NCI-H510A (cell line): ENCODE measurements at places on chromosomes 5 and 9.

DNA sequence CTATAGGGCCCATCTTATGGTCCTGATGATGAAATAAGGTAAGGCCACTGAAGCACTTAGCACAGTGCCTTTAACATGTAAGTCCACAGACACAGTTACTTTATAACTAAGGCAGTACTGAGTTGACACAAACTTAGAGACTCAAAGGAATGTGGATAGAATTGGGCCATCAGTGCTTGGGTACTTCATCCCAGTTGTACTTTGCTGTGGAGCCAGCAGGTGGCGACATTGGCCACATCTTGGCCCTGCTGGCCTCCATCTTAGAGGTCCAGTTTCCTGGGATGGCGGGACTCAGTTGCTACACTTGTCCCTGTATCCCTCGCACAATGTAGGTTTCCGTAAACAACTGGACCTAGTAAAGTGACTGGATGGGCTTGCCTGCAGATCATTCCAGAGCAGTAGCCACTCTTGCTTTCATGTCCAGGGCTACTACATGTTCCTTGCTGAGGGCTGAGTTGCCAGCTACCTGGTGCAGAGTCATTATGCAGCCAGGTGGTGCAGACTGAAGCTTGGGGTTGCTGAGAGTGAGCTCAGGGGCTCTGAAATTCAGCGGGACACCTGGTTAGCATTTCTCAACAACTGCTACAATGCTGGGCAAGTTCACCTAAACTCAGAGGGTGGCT lies 10.6 kb downstream of the MTAP start:
- DNase-seq = no peak

- no peak for DNase-seq
These were observed 42.3 kb upstream of the MUSK start for GRCh38 chr9:110626101-110626829.

DNA sequence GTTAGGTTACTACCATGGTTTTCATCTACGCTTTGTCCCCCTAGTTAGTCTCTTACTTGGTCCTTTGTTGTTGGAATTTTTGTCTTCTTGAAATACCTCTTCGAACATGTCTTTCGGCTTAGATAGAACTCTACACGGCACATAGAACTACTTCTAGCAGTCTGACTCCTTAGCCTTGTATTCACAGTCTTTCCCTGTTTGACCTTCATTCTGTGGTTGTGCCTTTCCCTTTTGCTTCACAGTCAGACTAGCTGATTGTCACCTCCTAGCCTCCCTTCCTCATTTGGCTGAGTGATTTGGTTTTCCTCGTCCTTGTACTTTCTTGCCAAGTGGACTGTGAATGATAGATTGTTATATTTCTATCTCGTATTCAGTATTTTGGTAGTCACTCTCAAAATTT lies 10.7 kb downstream of the SMAD5 start:
- DNase-seq = no peak

GRCh38 chr5:54944364-54944763 lies 41.0 kb downstream of the ESM1 start:
- no peak for DNase-seq

DNA sequence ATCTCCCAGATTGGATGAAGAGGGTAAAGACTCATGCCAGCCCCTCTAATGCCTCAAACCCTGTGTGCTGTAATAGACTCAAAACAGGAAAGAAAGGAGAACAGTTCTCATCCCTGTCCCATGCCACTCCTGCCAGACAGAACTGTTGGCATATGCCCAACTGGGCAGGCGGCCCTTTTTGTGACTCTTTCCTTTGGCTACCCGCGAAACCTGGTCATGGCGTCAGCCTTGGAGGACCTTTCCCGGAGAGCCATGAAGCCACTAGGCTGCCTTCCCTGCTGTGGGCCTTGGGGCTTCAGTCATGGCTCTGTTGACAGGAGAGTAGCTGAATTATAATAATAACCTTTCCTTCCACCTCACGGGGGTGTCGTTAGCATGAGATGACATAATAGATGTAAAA lies 75.9 kb upstream of the SEMA6A start:
- no peak for DNase-seq

DNA sequence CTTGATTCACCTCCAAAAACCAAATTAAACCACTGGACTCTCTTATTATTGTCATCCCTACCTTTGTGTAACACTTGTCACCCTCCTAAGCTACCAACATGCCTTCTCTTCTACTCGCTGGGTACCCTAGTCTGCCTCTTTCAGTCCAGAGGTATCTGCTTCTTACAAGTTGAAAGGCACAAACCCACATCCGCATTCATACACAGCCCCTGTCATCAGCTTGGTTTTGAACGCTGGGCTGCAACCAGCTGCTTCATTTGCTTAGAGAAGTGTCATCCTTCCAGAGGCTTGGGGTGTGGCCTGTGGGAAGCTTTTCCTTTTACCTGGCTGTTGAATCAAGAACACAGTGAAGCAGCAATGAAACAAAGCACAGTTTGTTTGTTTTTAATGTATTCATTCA lies 138.8 kb upstream of the WWC1 start:
- DNase-seq = no peak

- no peak for DNase-seq
These were observed 34.9 kb upstream of the TEK start for GRCh38 chr9:27073841-27074728.

DNA sequence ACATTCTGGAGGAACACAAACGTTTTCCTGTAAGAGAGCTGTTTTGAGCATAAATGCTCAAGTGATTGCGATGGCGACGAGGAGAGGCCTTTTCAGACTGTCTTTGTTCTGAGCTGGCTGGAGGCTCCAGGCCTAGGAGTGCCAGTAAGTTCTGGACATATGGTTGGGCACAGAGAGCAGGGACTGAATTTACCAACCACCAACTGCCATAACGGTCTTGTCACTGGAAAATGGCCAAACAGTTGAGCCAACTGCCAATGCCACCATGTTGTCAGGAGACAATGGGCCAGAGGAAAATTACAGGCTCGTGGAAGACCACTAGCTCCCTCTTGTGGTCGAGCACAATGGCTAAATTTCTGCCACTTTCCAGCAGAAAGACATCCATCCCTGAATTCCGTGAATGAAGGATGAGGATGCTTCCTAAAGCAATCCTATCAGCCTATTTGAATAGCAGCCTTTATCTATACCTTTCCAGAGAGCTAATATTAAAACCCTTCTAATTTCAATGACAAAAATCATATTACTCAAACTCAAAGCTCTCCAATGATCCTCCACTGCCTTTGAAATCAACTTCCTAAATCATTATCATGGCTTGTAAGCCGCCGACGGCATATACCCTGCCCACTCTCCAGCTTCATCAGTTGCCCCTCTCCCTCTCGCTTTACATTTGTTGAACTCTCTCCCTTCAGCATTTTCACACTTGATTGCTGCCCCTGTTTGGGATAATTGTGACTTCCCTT lies 66.9 kb upstream of the GLIS3 start:
- DNase-seq = peak; percentile 1
